ENCODE measurements at places on chromosomes 3 and 15.

- no peak for DNase-seq
These were observed 383.9 kb upstream of the DPH6 start for GRCh38 chr15:35929740-35930444.

DNA sequence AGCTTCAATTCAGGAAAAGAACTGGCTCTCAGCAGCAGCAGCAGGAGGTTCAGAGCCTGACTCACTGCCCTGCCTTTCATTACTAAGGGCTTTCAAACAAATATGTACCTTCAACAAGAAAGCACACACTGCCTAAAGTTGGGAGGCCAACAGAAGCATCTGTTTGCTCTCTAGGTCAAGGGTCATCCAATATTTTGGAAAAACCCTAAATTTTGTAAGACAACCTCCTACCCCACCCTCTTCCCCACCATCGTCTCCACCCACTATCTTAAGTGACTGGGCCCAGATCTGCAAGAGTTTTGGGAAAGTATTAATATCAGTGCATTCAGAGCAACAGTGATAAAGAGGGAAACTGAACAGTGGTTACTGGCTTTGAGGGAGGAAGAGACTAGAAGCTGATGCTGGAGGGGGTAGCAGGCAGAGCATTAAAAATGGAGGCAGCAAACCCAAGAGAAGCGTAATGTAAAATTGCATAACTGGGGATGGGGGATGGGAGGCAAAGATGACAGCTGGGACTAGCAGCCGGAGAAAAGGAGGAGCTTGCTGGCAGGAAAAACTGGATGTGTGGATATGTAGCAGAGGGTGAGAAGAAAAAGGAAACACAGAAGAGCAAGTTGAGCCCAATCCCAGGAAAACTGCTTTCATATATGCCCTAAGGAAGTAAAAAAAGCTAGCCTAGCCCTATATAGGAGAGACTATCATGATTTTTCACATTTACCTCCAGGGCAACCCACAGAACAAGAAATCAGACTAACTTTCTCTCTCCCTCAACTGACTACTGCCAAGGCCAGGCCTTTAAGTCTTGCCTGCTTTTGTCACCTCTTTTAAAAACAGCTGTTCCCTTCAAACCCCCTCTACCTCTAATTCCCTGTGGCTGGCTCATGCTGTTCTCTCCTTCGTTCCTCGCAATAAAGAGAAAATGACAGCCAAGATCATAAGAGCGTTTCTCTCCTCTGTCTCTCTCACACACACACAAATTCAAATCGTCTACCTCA, 31.4 kb downstream of the NPTN start:
- DNase-seq, result peak; percentile 76

- DNase-seq, result no peak
These were observed 242.1 kb upstream of the PDZRN3 start for GRCh38 chr3:73866846-73867245.

DNA sequence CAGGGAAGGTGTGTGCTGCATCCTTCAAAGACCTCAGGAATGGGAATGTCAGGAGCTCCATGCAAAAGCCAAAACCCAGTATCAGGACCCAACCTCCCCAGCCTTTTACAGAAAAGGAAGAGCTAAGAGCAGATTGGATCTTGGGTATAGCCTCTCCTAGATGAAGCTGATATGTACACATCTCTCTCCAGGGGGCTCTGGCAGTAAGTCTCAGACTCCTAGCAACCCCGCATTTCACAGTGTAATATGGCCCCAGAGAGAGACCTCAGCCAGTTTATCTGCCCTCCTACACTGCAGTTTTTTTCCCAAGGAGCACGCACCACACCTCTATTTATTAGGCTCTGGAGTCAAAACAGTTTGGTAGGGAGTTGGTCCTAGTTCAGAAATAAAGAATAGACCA, 88.2 kb downstream of the RBPMS2 start:
- no peak for DNase-seq

DNA sequence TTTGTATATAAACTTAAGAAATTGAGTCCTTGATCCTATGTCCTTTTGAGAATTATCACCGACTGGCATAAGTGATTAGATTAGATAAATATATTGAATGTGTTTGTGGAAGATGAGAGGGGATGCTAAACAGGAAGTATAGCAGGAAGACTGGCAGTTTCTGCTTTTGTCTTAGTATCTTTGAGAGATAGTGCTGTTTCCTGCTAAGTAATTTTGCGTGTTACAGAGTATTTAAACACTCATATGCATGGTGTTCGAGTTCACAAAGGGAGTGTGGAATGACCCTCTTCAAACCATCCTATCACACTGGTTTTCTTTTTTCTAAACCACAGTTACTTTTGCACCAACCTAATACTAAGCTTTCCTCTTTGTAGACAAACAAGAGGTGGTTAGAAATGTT, 106.0 kb downstream of the KLHL25 start:
- no peak for DNase-seq

GRCh38 chr3:127831723-127832172, 9.4 kb upstream of the MGLL start:
- peak; percentile 40 for DNase-seq

GRCh38 chr3:16448639-16449070, 64.8 kb downstream of the RFTN1 start:
- peak; percentile 92 for DNase-seq

DNA sequence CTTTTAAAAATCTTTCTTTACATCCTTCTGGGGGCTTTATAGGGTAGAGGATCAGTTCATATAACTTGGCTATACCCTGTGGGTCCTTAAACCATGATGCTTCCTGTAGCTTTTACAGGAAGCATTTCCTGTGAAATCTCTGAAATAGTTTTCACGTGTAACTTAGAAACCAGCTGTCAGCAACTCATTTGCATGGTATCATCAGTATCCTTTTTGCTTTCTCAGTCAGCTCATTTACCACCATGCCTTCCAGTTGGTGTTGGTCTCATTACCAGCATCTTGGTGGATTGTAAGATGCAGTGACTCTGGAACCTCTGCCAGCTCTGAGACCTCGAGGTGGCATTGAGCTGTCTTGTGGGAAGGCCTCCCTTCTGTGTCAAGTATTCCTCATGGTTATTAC, 96.7 kb upstream of the MYZAP start:
- DNase-seq, result peak; percentile 9

DNA sequence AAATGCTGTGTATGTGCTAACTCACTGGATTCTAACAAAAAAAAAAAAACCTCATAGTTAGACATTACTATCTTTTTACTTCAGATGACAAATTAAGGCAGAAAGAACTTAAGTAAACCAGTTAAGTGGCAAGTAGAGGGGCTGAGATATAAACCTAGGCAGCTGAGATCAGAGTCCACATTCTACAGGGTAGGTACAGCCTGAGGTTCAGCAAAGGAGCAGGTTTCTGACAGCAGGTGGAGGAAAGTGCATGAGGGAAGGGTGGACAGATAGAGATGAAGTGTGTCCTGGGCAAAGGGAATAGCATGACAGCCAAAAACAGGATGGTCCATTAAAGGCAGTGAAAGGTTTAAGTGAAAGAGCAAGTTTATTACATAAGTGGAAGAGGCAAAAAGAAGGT, 329.2 kb downstream of the ULK4 start:
- DNase-seq, result no peak

DNA sequence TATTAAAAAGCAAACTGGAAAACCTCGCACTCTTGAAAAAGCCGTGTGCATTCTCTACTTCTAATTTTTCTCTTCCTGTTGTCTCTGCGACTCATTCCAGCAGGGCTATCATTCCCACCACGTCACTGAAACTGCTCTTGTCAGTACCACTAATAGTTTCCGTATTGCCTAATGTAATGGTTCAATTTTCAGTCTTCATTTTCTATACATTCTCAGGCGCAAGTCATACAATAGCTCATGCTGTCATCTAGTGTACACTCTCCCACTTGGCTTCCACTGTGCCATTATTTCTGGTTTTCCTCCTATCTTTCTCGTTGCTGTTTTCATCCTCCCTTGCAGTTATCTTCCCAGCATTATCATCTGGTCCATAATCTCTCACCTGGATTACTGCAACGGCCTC, 160.2 kb downstream of the SPATA16 start:
- DNase-seq, result peak; percentile 27

DNA sequence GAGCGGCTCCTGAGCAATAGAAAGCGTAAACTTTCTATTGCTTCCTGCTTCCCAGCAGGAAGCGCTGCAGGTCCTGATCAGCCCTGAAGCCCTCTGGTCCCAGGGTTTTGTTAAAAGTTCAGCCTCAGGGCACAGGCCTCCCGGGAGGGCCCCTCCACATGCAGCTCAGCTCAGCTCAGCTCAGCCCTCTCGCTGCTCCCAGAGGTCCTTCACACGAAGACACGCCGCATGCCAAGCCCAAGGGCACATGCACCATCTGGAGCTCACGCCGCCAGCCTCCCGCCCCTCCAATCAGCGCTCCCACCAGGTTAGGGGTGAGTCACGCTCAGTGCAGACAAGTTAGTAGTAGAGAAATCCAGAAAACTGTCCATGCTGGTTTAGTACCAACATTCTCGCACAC, 12.7 kb downstream of the TKT start:
- peak; percentile 69 for DNase-seq

- DNase-seq, result no peak
These were observed 102.9 kb downstream of the PLCH1 start for GRCh38 chr3:155641956-155642355.

- DNase-seq, result no peak
These were observed 40.8 kb downstream of the MRAS start for GRCh38 chr3:138389144-138389601.

- DNase-seq, result no peak
These were observed 4.0 kb downstream of the SPESP1 start for GRCh38 chr15:68934341-68934740.

- peak; percentile 97 for DNase-seq
These were observed 103.3 kb downstream of the SNRK start for GRCh38 chr3:43389388-43390254.
